Stimulated activated memory B cell treated with anti-CD40 and anti-IgM and Interleukin-4, amounts not matched to agents 10 μg/mL and 1 μg/mL and 100 μg/mL, for 72 hours (primary cell): ENCODE measurements at places on chromosomes 5 and 9.

- no peak for ATAC-seq
Measured at GRCh38 chr5:158349987-158350386, 491.0 kb upstream of the CLINT1 start.

DNA sequence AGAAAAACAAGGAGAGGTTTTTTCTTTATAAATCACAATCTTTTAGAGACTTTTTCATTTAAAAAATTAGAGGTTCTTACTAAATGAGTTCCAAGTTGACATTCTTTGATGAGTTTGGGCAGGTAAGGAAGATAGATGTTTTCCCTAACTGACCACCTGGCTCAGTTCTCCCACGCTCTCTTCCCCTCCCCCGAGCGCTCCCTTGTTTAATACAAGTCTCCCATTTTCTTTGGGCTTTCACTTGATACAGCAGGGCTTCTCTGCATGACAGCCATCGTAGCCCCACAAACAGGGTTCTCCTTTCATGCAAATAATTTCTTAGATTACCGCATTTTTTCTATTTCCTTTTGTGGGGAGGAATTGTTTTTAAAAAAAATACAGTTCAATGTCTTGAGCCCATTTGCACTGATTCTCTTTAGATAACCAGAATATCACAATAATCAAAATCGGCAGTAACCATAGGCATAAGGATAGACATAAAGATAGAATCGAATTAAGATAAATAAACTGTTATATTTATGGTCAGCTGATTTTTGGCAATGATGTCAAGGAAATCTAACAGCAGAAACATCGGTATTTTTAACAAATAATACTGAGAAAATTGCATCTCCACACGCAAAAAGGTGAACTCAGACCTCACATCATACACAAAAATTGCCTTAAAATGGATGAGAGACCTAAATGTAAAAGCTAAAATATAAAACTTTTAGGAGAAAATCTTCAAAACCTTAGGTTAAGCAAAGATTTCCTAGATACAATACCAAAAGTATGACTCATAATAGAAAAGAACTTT is 325.4 kb downstream of the PIK3R1 start:
- no peak for ATAC-seq

DNA sequence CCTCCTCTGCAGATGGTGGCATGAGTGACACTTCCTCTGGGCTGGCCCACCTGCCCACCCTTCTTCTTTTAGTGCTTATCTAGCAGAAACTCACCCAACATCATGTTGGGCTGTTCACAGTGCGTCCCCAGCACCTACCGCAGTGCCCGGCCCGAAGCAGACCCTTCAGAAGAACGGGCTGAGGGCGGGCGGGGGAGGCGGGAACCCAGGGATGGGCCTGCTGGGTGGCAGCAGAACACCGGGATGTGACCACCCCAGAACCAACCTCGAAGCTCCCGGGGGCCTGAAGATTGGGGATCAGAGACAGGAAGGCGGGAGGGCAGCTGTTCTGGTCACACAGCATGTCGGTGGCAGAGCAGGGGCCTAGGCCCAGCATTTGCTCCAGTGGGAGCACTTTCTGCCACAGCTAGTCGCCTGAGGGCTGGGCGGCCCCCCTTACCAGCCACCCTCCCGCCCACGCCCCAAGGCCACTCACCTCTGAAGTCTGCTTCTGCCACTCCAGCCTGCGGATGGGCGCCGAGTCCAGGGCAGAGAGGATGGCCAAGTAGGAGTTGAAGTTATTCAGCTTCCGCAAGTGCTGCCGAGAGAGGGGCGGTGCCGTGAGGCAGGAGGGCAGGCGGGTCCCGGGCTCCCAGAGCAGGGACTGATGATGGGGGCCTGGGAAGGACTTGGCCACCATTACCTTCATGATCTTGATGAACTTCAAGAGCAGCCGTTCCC is 38.7 kb downstream of the PRRT1B start:
- ATAC-seq = no peak

DNA sequence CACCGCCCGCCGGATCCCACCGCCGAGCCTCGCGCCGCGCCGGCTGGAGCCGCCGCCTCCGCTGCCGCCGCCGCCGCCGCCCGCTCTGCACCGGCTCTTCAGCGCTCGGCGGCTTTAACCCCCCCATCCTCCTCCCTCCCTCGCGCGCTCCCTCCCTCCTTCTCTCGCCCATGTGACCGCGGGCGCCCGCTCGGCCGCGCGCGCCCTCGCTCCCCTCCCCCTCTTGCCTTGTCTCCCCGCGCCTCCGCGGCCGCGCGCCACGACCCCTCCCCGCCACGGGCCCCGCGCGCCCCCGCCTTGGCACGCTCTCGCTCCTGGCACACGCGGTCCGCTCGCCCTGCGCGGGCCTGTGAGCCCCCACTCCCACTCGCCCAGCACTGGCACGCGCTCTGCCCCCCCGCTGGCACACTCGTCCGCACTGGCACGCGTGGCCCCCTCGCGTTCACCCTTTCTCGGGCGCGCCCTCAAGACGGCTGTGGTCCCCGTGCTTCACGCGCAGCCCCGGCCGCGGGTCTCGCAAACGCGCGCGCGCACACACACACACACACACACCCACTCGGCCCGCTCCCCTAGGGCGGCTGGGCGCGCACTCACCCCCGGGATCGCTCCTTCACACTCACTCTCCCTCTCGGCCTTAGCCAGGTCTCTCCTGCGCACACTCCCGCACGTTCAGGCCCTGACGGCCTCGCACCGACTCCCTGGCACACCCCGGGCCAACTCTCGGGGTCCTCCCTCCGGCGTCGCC is at the start of gene CNTFR:
TSS of gene CNTFR (minus strand) at position 89 of the 745 bp plus-strand sequence. CDS start 20,743 bp downstream, outside the sequence.
- peak; percentile 4 for ATAC-seq

GRCh38 chr9:85258823-85259370 is 482.9 kb downstream of the AGTPBP1 start:
- no peak for ATAC-seq

- no peak for ATAC-seq
Measured at GRCh38 chr9:116000748-116001329, 152.8 kb upstream of the PAPPA start.

GRCh38 chr5:29614206-29614605 is 1579.3 kb upstream of the CDH6 start:
- ATAC-seq = no peak

- no peak for ATAC-seq
Measured at GRCh38 chr9:96048956-96049831, 173.7 kb downstream of the ERCC6L2 start.

DNA sequence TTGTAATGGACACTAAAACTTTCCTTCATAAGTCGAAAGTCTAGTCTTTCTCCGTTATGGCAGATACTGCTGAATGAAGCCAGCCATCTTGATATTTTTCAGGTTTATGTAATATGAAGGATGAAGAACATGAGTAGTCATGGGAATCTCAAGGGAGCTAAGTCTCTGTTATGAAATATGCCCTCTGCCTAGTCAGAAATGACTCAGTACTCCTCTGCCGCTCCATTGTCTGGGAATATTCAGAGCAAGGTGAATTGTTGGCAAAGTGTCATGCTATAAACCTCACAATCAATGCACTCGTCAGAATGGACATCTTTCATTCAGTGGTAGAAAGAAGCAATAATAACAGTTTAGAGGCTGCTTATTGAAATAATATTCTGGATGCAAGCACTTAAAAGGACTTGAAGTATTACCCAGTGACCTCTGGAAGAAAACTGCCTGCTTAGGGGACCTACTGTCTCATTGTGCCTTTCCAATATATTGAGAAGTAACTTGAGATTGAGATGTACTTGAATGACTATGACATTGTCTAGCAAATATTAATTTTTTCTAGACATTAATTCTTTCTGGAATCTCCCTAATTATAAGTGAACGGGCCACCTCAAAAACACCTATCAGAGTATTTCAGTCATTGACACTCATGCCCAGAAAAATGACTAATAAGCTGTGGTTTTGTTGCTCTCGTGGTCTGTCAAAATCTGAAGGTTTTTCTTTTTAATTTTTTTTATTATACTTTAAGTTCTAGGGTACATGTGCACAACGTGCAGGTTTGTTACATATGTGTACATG is 1011.5 kb upstream of the ACO1 start:
- no peak for ATAC-seq

DNA sequence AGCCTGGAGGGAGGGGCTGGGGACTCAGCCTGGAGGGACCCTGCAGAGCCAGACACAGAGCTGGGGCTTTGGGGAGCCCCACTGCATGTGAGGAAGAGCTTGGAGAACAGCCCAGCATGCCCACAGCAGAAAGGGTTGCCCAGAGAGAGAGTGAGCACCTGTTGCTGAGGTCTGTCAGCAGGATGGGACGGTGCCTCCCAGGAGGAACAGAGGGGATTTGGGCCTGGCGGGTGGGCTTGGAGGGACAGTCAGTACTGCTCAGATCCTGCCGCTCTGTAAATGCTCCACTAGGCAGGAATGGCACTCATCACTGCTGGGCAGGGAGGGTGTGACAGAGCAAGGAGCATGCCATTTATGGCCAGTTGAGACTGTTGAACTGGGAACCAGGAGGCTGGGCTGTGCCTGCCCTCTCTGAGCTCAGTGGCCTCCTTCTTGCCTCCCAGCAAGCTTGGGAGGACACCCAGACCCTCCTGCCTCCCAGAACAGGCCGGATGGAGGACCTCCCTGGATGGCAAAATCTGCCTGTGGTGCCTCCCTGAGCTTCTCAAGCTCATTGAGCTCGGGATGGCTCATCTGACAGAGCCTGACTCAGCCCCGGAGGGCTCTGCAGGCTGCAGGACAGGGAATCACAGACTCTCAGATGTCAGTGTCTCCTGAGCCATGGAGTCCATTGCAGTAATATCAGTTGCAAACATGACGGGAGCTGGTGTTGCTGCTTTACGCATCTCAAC is 786 bp upstream of the HRCT1 start:
- ATAC-seq = peak; percentile 13

DNA sequence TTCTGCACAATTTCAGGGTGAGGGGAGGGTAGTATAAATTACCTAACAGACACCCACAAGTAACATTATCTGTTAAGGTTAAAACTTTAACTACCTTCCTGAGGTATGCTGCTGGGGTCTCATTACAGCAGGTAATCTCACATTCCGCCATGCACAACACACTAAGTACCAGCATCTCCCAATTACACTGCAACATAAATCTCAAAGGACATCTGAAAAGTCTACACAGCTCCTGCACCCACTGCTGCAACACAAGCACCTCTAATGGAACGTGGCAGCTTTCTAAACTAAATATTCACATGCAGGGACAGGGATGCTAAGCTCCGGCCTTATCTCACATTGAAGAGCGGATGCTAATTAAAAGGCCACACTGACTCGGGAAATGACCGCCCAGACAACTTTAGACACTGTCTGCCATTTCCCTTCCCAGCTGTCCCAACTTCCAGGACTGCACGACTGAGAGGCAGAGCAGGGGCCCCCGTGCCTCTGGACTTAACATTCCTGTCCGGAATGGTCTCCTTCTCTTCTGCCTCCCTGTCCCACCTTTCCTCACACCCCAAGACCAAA is 45.9 kb downstream of the PSMB7 start:
- ATAC-seq = no peak

GRCh38 chr5:131261483-131261882 is 2.4 kb upstream of the CDC42SE2 start:
- ATAC-seq = no peak

- peak; percentile 86 for ATAC-seq
Measured at GRCh38 chr9:127779136-127779981, 893 bp upstream of the SH2D3C start.

DNA sequence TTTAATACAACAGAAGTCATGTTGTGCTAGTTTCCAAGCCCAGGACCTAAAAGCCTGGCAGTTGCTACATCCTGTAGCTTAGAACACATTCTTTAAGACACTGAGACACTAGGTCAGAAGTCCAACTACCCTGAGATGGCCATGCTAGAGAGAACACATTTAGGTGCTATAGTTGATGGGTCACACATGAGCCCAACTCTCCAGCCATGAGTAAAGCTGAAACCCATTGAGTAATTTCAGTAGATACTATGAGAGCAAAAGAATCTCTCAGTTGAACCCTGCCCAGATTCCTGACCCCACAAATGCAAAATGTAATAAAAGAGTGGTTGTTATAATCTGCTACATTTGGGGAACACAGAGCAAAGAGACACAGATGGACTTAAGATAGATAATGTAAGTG is 164.4 kb downstream of the SEMA5A start:
- no peak for ATAC-seq
